Mucosa of descending colon (tissue), 3 donors: ENCODE measurements at places on chromosomes 2 and 18. TPM values are rescaled to one million over a fixed set of nuclear protein-coding genes. Genes with fewer than 3 reads are reported as not detected.
A peak's percentile ranks its signal among the peaks of the same experiment; 100 is the strongest.

- no peak for DNase-seq
Measured at GRCh38 chr2:127103243-127104165, 3.5 kb downstream of the BIN1 start.

- DNase-seq: no peak
Measured at GRCh38 chr18:62964432-62964831, 249.1 kb downstream of the PHLPP1 start.

PUM2 gene
- 155 TPM for total RNA-seq

- DNase-seq: no peak
Measured at GRCh38 chr2:79393107-79393685, 119.7 kb upstream of the CTNNA2 start.

DNA sequence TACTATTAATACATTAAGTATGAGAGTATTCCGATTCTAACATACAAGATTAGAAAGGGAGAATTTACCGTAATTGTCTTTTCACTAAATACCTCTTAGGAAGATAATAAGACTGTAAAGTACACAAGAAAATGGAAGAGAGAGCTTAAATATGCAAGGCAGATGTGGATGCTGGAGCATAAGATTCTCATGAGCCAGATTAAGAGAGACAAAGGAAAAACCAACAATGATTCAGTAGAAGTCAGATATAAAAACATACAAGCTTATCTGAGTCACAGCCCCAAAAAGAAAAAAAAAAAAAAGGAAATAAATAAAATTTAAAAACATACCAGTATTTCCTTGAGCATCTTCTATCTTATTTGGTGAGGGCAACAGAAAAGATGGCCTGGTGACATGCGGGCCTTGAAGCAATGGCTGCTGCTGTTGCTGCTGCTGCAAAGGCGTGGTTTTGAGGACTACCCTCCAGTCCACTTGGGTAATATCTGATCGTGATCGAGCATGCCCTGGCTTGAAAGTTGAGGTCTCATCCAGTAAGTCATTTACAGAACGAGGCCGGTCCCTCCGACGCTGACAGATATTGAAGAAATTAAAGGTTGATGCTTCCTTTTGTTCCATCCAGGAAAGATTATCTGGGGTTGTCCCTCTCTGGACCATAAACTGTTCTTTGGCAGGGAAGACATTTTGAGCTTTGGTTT lies 24.5 kb downstream of the PLEKHM3 start:
- DNase-seq: no peak

GRCh38 chr2:239719791-239720360 lies 305.3 kb downstream of the NDUFA10 start:
- DNase-seq: no peak

- DNase-seq: no peak
Measured at GRCh38 chr2:107062173-107062572, 176.2 kb upstream of the ST6GAL2 start.

ADRA2B gene
- total RNA-seq: 0.17 TPM

DNA sequence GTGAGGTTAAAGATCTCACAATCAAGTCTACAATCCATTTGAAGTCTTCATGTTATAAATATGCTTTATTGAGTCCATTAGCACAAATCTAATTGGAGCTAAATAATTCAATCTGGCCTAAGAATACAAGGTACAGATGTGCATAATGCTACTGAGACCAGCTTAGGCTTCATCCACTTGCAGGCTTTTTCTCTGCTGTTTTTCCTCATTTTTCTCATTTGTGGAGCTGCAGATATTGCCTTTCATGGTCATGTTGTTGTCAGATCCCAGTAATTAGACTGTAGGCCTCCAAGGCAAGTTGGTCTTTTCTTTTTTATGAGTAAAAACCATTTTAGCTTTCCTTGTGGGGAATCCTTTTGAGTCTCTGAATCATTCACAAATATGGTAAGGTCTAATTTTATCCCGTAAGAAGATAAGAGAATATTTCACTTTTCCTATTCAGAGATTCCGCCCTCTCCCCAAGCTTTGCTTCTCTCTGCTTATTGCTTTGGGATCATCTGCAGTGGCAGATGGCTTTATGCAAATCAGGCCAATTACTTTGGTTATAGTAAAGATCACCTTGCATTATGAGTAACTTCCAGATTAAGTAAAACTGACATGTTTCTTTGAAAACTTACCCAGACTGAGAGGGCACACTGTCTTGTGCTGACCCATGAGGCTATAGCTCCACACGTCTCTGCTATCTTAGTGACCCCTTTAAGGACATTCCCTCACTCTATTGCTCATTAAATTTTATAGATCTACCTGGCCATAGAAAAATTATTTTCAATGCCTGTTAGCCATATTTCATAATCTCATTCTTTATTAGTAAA lies 80.9 kb downstream of the MGAT5 start:
- no peak for DNase-seq

GRCh38 chr18:3554811-3555427 lies 104.9 kb downstream of the TGIF1 start:
- DNase-seq: no peak

GRCh38 chr18:5817816-5818215 lies 77.5 kb downstream of the TMEM200C start:
- no peak for DNase-seq

DNA sequence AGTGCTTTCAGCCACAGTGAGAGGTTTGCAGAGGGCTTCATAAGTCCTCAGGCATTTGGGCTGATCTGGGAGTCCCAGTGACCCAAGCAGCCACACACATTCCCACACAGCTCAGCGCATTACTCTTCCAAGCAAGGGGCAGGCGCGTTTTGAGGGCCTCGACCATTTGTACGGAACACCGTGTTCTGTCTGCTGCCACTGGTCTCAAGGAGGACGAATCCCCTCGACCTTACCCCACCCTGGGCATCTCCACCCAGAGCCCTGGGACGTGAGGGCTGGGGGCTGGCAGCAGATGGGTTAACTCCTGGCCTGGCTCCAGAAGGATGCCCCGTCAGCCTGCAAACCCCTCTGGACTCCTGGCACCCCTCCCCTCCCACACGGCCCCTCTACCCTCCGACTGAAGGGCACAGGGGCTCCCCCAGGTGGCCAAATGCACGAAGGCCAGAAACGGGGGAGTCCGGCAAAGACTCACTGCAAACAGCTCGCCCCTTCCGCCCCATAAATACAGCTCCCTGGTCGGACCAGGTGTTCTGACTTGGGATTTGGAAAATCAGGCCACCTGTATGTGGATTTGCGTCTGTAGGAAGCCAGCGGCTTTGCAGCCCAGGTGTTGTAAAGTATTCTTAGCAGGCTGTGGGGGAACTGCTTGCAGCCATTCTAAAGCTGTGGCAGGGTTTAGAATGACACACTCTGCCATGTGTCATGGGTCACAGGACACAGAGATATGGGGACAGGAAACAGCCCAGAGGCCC lies 33.6 kb upstream of the PTMA start:
- DNase-seq: peak; percentile 81

DNA sequence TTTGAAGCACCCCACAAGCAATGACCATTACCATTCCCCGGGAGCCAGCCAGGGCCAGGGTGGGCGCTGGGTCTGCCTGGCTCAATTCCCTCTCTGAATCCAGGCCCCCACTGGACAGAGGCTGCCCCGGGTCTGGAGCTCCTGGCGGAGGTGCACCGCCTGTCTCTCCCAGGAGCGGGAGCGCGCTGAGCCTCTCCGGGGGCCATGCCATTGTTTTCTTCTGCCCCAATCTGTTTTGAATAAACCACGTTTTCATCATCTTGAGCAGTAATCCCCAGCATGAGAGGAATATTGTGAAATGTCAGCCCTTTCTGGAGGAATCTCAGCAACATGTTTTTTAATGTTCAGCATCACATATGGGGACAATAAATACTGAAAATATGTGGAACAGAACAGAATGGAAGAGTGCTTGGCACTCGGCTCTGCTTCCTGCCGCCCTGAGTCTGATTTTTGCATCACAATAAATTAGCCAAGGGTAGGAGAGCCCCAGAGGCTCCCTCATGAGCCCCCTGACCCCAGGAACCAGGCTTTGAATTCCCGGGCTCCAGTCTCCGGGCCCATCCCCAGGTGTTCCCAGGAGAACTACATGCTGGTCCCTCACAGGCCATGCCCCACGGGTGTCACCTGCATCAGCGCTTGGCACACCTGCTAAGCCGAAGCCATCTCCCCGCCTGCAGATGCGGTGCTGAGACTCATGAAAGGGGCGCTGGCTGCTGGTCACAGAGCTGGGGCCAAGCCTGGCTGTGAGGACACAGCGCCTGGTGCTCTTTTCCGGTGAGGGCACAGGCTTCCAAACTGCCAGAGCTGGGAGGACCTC lies 88.8 kb downstream of the INHBB start:
- no peak for DNase-seq

- no peak for DNase-seq
Measured at GRCh38 chr18:5370332-5370731, 74.8 kb upstream of the ZBTB14 start.

GRCh38 chr2:1685957-1686783 lies 58.1 kb downstream of the PXDN start:
- no peak for DNase-seq

C2orf81 gene
- 0.53 TPM for total RNA-seq

DNA sequence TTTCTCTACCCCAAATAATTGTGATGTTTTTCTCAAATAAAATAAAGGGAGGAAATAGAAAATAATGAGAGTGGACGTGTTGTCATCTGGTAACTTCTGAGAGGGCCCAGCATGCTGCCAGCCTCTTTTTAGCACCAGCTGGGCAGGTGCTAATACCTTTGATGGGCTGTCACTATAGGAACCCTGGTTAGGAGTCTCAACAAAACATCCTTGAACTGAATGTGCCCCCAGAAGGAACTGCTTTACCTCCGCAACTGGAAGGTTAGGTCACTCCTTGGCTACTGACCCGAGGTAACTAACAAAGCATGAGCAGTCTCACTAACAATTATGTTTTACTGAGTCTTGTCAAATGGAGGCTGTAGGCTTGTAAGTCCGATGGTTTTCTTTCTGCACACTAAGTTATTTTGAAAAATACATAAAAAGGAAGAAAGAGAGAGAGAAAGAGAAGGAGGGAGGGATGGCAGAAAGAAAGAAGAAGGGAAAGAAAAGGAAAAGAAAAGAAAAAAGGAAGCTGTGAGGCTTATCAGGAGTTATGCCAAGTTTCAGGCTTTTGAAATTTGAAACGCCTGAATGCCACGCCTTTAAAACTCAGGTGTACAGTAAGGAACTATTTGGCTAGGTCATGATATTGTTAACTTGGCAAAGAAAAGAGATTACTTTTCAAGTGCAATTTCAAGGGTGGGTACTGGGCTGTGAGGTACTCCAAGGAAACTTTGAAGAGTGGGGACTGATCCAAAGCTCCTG lies 91.0 kb downstream of the TGIF1 start:
- DNase-seq: peak; percentile 46
